ENCODE measurements at places on chromosomes 7 and 10. TPM values are rescaled to one million over a fixed set of nuclear protein-coding genes. Genes with fewer than 3 reads are reported as not detected.

VSIR gene
- total RNA-seq: 14.4 TPM

DNA sequence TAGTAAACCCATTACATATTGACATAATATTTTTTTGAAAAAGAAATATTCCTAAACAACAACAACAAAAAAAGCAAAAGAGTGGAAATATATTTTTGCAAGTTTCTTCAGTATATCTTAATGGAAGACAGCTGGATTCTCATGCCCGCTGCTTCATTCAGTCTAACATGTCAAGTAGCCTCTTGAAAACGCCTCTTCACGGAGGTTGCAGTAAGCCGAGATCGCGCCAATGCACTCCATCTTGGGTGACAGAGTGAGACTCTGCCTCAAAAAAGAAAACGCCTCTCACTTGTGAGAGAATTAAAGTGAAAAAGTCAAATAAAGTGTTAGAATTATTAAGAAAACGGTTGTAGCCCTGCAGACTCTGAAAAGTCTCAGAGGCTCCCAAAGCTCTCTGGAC, 1.3 kb downstream of the CUTC start:
- DNase-seq: no peak

NEUROD6 gene
- not detected for total RNA-seq

GRCh38 chr10:18976696-18977251, 71.8 kb upstream of the MALRD1 start:
- DNase-seq: no peak

- no peak for DNase-seq
Measured at GRCh38 chr10:88896372-88896993, 16.4 kb downstream of the STAMBPL1 start.

DNA sequence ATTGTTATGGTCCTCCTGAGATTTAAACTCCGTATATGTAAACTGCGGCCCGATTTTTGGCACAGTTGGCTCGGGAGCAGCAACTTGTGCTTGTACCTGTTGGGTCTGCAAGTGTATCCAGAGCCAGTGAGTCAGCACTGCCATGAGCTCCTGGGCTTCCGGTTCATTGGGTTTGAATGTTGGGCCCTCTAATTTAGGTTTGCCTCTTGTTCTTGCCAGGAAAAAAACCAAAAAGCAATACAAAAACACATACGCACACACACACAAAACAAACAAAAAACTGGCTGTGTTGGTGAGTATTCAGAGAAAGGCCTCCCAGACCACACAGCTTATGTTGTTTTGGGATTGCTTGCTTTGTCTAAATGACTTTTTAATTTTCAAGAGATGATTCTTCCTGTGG, 26.3 kb downstream of the SND1 start:
- no peak for DNase-seq

NFE2L3 gene
- 104 TPM for total RNA-seq

- DNase-seq: no peak
Measured at GRCh38 chr7:127150543-127150942, 102.2 kb downstream of the GRM8 start.

DNA sequence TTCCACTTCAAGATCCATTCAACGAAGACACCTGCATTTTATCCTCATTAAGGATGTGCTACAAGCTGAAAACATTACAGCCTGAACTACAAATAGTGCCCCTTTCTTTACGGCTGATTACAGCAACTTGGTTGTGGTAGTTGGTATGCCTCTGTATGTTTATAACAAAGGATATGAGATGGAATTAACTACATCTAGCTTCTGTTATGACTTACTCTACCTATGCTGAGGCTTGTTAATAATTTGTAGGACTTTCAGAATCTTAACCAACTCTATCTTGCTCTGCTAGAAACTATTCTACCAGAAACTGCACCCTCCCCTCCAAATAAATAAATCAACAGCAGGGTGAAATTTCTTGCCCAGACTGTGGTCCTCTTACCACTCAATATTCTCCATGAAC, 448.1 kb downstream of the GRM8 start:
- DNase-seq: no peak

DNA sequence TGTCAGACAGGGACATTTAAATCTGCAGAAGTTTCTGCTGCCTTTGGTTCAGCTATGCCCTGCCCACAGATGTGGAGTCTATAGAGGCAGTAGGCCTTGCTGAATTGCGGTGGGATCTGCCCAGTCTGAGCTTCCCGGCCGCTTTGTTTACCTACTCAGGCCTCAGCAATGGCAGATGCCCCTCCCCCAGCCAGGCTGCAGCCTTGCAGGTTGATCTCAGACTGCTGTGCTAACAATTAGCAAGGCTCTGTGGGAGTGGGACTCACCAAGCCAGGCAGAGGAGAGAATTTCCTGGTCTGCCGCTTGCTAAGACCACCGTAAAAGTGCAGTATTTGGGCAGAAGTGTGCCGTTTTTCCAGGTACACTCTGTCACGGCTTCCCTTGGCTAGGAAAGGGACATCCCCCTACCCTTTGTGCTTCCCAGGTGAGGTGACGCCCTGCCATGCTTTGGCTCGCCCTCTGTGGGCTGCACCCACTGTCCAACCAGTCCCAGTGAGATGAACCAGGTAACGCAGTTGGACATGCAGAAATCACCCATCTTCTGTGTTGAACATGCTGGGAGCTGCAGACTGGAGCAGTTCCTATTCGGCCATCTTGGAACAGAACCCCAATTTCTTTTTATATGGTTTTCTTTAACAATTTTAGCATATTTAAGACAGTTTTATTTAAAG, 28.4 kb upstream of the VWDE start:
- DNase-seq: peak; percentile 26

NPC1L1 gene
- not detected for total RNA-seq

DNA sequence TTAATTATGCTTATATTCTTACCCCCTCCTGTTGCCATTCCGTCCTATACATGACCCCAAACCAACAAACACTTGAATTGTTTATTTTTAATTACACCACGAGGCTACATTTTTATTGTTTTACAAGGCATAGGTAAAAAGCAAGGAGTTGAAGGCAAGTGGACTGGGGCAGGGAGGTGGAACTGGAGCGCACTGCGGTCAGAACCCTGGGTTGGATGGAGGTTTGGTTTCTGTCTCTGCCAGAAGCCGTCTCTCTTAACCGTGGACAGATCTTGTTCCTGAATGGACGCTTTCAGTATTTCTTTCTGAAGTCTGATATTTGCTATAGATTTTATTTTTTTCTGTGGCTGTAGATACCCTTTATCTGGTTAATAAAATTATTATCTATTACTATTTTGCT, 19.9 kb upstream of the IGFBP3 start:
- DNase-seq: no peak

TMEM229A gene
- total RNA-seq: not detected

ATRNL1 gene
- 11.4 TPM for total RNA-seq

PON3 gene
- not detected for total RNA-seq

DNA sequence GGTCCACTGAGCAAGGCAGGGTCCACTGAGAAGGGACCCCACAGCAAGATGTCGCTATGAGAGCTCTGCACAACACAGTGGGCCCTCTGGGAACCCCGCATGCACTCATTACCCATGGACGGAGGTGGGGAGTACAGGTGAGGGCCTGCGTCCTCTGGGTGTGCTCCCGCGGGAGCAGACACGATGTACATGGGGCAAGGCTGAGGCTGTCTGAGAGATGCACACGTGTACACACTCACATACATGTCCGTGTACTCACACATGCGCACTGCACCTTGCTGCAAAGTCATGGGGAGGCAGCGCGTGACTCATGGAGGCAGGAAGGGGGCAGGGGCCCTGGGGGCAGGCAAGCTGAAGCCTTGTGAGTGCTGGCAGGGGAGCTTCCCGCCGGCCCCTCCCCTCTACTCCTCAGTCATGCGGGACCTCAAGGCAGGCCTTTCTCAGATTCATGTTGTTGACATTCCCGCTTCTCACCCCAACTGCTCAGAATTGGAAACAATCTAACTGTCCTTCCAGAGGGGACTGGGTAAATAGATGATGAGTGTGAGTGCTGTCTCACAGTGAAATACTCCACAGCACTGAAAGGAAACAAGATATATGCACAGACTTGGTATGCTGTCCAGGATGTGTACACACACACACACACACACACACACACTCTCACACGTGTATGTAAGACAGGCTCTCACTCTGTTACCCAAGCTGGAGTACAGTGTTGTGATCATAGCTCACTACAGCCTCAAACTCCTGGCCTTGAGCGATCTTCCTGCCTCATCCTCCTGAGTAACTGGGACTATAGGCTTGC, 40.0 kb downstream of the GOLGA7B start:
- peak; percentile 94 for DNase-seq

DNA sequence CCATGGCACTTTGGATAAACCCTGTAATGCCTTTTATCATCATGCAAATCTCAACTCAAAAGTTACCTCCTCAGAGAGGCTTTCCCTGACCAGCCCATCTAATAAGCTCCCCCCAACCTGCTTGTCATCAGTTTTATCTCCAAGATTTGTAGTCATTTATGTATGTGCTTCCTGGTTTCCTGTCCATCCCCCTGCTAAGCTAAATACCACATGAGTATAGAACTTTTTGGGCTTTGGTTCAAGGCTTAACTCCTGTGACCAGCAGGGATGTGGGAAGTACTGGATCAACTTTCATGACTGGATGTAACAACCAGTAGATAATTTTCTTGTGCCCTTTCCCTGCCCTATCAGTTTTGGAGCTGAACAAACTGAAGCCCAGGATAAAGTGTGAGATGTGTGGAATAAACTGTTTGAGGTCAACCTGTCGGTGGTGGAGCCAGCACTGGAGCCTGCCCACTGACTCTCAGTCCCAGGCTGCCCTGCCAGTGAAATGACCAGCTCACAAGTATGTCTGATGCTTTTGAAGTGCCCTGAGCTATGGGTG, 148.6 kb downstream of the CYP26A1 start:
- DNase-seq: no peak

DNA sequence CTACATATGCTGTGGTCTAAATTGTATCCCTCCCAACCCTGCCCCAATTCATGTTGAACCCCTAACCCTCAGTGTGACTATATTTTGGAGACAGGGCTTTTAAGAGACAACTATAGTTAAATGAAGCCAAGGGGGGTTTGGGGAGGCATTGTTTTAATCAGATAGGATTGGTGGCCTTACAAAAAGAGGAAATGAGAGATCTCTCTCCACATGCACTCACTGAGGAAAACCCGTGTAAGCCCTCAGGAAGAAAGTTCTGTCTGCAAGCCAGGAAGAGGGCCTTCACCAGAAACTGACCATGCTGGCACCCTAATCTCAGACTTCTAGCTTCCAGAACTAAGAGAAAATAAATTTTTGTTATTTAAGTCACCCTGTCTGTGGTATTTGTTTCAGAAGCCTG, 276.7 kb downstream of the KIF20B start:
- no peak for DNase-seq

- no peak for DNase-seq
Measured at GRCh38 chr10:25506821-25507335, 332.1 kb downstream of the GPR158 start.

PRKAR2B gene
- 13.9 TPM for total RNA-seq

- DNase-seq: no peak
Measured at GRCh38 chr7:89247207-89247606, 451.7 kb upstream of the TEX47 start.

MSS51 gene
- 0.60 TPM for total RNA-seq

UNC5B gene
- 2.3 TPM for total RNA-seq

- peak; percentile 64 for DNase-seq
Measured at GRCh38 chr10:120365872-120366271, 91.2 kb upstream of the PLPP4 start.

DNA sequence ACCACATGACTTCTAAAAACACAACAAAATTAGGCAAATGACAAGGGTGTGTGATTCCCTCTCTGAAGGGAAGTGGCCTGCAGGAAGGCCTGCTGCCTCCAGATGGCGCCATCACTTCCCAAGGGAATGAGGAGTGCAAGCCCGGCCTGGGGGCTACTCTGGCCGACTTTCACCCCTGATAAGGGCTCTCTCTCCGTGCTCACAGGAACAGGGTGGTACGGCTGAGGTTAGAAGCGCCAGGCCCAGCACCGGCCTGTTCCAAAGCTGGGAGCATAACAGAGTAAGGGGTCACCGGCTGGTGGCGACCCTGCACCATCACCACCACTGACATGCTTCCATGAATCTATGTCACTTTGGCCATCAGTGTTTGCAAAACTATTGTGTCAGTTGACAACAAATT, 13.1 kb downstream of the RBP3 start:
- no peak for DNase-seq

GRID1 gene
- 5.2 TPM for total RNA-seq

DNA sequence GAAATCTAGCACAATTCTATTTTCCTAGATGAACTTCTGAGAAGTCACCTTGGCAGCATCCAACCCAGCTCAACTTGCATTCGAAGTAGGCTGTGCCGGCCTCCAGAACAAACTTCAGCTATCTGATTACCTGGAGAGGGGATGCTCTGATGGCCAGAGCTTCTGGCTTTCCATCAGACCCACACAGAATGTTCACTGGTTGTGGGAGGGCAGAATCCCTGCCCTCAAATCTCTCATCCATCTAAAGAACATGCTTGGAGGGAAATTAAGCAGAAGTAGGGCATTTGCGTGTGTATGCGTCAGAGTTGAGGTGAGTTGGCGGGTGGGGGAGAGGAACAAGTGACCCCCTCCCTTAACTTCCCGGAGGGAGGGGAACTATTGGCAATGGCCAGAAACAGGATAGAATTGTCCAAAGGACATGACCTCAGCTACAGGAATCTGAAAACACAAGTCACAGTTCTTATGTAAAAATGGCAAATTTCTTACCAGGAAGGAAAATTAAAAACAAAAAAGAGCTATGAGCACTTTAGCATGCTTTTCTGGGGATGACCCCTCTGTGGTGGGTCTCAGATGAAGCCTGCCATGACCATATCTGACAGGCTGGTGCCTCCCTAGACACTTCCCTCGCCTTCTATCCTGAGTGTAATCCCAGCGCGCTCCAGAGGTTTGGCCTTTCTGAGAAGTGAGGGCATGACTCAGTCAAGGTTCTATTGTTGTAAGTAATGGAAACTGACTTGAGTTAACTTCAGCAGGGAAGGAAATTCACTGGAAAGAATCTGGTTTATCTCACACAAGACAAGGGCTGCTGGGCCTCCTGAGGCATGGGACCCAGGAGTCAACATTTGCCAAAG, 278.8 kb downstream of the RPS24 start:
- no peak for DNase-seq

PRLHR gene
- total RNA-seq: not detected

H2BK1 gene
- total RNA-seq: not detected

KIF5B gene
- total RNA-seq: 206 TPM

GRCh38 chr7:47811632-47812380, 136.5 kb downstream of the PKD1L1 start:
- DNase-seq: no peak

DNA sequence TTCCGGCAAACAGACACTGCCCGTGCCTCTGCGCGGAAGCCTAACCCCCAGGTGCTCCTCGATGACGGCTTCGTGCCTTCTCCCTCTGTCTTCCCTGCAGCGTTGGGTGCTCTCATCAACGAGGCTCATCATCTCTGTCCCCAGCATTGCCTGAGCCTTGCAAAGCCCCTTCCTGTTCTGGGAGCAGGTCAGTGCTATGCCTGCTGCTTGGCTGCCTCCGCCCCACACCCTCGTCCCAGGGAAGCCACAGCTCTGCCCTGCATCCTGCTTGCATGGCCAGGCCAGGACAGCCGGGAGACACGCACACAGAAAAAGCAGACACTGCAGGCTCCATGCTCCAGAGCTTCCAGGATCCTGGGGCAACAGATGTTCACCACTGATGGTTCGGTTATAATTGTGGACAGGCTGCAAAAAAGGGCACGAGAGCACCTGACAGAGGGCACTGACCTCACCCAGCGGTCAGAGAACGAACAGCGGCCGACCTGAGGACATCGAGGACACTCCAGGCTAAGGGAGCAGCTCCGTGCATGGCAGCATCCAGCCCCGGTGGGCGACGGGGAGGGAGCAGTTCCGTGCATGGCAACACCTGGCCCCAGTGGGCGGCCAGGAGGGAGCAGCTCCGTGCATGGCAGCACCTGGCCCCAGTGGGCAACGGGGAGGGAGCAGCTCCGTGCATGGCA, 265.5 kb downstream of the PTPRN2 start:
- DNase-seq: no peak

Data from A172 (cell line).